ENCODE measurements at places on chromosomes 5 and 9.

- H3K4me1 ChIP-seq: peaks cover 2% of the 10 kb centered on the region
- H3K36me3 ChIP-seq: peaks cover 14% of the 10 kb centered on the region
- DNase-seq: no peak
- H3K27ac ChIP-seq: no peak overlapping the region
- no peaks in the 10 kb centered on the region for H3K27me3 ChIP-seq
Observed at GRCh38 chr5:180013678-180014077, 57.9 kb downstream of the RNF130 start.

DNA sequence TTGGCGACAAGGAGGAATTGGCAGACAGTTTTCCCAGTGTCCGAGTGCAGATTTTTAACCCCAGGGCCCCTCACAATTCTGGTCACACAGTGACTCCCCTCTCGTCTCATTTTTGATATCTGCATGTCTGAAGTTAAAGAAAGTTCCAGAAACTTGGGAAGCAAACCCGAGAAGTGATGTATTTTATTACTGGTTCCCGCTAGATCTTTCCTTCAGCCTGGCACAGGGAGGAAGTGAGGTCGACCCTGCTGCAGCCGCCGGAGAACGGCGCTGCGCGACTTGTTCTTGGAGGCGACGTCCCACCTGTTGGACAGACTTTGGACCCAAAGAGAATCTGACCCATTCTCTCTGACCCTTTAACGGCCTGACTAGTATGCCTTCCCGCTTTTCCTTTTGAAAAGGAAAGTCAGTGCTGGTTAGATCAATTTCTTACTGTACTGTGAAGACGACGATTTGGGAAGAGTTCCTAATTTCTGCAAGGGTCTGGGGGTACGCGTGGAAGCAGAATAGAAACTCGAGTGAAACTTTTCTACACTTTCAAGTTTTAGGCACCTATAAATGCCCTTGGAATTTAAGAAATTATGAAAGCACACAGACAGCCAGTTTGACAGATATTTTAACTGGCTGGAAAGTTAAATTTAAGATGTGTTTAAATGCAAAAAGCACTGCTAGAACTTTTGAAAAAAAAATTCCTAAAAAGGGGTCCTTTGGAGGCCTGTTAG is 744 bp downstream of the OTULIN start:
- H3K4me1 ChIP-seq: peaks cover 53% of the 10 kb centered on the region
- H3K27me3 ChIP-seq: no peaks in the 10 kb centered on the region
- DNase-seq: peak; percentile 27
- H3K27ac ChIP-seq: peak overlapping the region; percentile 90
- peak overlapping the region; percentile 73 for H3K4me3 ChIP-seq

- peaks cover 7% of the 10 kb centered on the region for H3K36me3 ChIP-seq
- no peak overlapping the region for H3K27ac ChIP-seq
- no peak for DNase-seq
- H3K4me3 ChIP-seq: no peak overlapping the region
Observed at GRCh38 chr9:130868230-130868629, 28.4 kb downstream of the QRFP start.

GRCh38 chr9:76692458-76693129 is 71.6 kb upstream of the PCA3 start:
- H3K4me1 ChIP-seq: peaks cover 6% of the 10 kb centered on the region
- H3K36me3 ChIP-seq: no peaks in the 10 kb centered on the region
- no peak overlapping the region for H3K4me3 ChIP-seq
- no peak overlapping the region for H3K27ac ChIP-seq
- DNase-seq: no peak

DNA sequence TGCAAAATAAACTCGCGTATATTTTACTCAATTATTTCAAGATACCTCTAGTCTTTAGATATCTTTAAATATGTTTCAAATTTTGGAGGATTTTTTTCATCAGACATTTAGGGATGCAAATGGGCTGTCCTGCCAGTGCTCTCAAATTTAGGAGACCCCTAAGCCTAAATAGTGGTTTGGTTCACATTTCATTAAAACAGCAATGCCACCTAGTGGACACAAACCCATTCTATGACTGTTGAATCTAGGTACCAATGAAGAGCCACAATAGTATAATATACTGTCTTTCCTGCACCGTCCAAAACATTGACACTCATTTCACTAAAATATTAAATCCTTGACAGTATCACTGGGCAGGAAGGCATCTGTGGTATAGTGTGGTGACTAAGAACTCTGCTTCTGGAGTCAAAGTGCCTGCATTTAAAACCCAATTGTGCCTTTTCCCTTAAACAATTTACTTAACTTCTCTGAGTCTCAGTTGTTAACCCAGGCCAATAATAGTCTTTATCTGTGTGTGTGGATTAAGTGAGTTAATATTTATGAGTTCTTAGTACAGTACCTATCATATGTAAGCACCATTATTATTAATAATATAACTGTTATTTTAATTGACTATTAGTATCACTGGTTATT is 148.0 kb downstream of the RORB start:
- DNase-seq: peak; percentile 1
- no peaks in the 10 kb centered on the region for H3K36me3 ChIP-seq
- no peak overlapping the region for H3K27ac ChIP-seq
- H3K4me1 ChIP-seq: no peaks in the 10 kb centered on the region
- H3K27me3 ChIP-seq: no peaks in the 10 kb centered on the region

DNA sequence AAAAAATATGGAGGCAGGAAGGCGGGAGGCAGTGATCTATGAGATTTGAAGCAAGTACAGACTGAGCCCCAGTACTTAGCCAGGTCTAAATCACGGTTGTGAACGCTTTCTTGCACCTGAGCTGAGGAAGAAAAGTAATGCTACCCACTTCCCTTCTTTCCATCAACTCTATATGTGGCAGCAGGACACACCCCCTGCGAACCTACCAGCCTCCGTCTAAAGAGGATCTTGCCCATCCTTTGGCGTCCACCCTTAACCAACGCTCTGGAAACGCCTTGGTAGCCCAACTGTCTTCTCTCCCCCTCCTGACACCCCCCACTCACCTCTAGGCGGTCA is 545 bp downstream of the HMGCS1 start:
- peaks cover 2% of the 10 kb centered on the region for H3K27me3 ChIP-seq
- no peak for DNase-seq
- H3K27ac ChIP-seq: peak overlapping the region; percentile 98
- H3K4me1 ChIP-seq: peaks cover 30% of the 10 kb centered on the region
- H3K36me3 ChIP-seq: no peaks in the 10 kb centered on the region

DNA sequence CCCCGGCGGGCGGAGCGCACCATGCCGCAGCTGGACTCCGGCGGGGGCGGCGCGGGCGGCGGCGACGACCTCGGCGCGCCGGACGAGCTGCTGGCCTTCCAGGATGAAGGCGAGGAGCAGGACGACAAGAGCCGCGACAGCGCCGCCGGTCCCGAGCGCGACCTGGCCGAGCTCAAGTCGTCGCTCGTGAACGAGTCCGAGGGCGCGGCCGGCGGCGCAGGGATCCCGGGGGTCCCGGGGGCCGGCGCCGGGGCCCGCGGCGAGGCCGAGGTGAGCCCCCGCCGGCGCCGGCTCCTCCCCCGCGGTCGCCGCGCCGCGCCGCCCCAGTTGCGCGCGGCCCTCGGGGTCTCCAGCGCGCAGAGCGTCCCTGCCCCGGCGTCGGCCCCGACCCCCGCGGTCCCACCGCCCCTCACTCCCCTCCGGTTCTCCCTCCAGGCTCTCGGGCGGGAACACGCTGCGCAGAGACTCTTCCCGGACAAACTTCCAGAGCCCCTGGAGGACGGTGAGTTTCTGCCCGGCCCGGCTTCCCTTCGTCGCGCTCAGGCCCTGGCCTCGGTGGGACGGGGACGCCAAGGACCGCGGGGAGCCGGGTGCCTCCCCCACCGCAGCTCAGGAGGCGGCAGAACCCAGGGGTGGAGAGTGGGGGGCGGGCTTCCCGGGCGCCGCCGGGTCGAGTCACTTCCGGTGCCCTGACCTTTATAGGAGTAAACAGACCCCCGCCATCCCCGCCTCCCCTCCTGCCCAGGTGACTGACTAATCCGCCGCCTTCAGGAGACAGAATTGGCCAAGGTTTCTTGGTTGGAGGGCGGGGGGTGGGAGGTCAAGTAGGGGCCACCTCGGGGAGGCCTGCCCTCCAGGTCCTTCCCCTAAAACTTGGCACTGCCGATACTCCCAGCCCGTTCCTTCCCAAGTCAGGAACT is 665 bp downstream of the TCF7 start:
- H3K27me3 ChIP-seq: no peaks in the 10 kb centered on the region
- H3K36me3 ChIP-seq: peaks cover 3% of the 10 kb centered on the region
- H3K27ac ChIP-seq: peak overlapping the region; percentile 74
- DNase-seq: no peak
